ENCODE measurements at places on chromosomes 2 and 18. TPM values are rescaled to one million over a fixed set of nuclear protein-coding genes. Genes with fewer than 3 reads are reported as not detected.

The TCF4 gene
- 2.8 TPM for total RNA-seq

The NT5C1B gene
- not detected for total RNA-seq

The EML6 gene
- total RNA-seq, result 1.6 TPM

The SCYGR2 gene
- total RNA-seq, result not detected

The CXCR1 gene
- total RNA-seq, result not detected

The FAM228A gene
- 0.35 TPM for total RNA-seq

The SKOR2 gene
- not detected for total RNA-seq

The COL4A3 gene
- total RNA-seq, result 30.8 TPM

The SCN1A gene
- total RNA-seq, result not detected

The CCDC148 gene
- total RNA-seq, result 16.0 TPM

The CFC1 gene
- not detected for total RNA-seq

The CCDC68 gene
- 5.5 TPM for total RNA-seq
